NCI-H526 (cell line): ENCODE measurements at places on chromosomes 6 and 20.

- no peak for DNase-seq
These were observed 13.3 kb upstream of the PLCB1 start for GRCh38 chr20:8118760-8119159.

GRCh38 chr6:55182016-55182650 lies 7.8 kb downstream of the HCRTR2 start:
- no peak for DNase-seq

DNA sequence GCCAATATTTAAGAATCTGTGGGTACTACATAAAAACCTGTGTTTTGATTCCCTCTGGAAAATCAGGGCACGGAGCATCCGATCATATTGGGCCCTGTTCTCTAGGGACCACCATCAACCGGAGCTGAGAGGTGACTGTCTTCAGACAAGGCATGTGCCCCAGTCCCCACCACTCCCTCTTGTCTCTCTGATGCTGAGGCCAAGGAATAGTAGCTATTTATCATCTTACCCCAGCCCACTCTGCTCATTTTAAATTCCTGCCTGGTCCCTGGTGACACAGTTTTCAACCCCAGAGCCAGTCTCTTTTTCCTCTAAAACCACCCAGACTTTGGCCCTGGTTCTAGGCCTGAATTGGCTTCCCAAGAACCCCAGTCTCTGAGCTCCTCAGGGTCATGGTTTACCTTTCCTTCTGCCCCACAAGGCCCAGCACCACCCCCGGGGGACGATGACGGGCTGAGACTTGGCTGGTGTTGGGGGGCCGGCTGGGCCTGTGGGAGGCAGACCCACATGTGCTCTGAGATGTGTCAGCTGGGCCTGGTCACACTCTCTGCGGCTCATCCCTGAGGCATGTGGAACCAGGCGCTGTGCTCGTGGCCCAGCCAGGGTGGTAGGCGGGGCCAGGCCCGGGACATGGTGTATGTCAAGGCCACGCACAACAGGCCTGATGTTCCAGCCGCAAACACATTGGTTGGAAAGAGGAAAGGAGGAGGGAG lies 114.4 kb downstream of the CEBPB start:
- DNase-seq: no peak

DNA sequence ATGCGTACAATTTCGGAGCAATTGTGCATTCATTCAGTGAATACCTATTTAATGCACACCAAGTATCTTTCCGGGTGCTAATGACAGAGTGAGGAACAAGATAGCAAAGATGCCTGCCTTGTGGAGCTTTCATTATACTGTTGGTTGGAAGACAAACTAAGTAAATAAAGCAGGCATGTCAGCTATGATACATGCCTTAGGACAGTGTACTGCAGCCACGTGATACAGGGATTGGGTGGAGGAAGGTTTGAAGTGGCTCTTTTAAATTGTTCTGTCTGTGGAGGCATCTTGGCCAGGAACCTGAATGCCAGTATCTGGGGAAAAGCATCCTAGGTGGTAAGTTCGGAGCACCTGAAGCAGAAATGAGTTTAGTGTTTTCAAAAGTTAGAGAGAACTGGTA lies 3.0 kb upstream of the OTOR start:
- DNase-seq: no peak

DNA sequence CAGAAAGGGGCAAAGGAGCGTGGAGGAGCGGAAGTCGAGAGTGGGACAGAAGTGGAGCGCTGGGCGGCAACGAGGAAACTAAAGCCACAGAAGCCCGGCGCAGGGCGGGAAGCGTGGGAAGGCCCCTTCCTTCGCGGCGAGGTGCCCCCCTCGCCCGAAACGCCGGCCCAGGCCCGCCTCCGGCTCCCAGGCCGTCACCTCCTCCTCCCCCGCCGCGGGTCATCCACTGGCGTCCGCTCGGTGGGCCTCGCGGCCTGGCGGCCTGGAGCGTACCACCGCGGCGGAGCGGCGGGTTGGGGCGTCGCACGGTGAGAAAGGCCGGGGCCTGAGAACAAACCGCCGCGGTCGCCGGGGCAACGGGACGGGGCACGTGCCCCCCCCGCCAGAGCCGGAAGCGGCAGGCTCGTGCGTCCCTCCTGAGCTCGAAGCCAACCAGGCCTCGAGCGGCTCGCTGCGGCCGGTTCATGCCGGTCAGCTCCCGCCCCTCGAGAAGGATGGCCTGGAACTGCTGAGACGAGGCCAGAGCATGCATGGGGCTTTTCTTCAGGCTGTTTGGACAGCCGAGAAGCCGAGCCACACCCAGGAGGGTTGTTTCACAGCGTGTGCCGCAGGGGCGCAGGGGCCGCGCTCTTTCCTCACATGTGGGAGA lies at the start of gene TCP11:
Gene TCP11, minus strand, starts transcription at position 333 of the 649 bp plus-strand sequence. CDS start 469 bp downstream, outside the sequence.
- DNase-seq: no peak

GRCh38 chr6:105380634-105381033 lies 22.2 kb downstream of the PREP start:
- DNase-seq: no peak

GRCh38 chr20:37919389-37920040 lies 16.6 kb downstream of the VSTM2L start:
- DNase-seq: no peak

DNA sequence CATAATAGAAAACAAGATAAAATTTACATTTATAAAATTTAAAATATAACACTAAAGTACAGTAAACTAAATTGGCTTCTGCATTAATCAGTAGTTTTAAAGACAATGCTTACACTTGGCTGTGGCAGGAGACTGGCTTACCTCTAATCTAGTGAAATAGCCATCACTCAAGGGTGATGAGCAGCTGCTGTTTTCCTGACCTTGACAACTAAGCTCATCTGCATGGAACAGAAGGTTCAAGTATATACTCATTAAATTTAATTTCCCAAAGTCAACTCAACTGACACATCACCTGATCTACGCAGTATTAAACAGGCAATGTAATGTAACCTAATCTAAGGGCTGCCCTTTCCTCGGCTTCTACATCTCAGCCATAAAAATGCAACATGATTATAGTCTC lies 14.5 kb downstream of the TMX4 start:
- DNase-seq: no peak

GRCh38 chr6:10451828-10452509 lies 37.1 kb upstream of the TFAP2A start:
- no peak for DNase-seq

DNA sequence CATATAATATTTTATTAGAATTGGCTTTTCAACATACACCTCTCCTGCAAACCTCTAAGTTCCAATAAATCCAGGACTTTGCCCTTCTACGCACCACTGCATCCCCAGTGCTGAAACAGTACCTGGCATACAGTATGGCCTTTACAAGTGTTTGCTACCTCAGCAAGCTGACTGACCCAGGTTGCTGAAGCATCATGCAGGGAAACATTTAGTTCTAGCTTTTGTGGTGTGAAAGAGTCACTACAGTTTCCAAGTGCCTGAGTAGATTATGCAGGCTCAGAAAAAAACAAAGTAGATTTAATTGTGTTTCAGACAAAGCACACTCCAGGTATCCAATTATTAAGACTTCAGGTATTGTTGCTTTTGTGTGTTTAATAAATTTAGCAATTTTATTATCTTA lies 614.2 kb upstream of the NRSN1 start:
- peak; percentile 4 for DNase-seq

GRCh38 chr6:80251321-80251720 lies 144.8 kb downstream of the BCKDHB start:
- DNase-seq: no peak

- DNase-seq: no peak
These were observed 93.6 kb downstream of the PREX1 start for GRCh38 chr20:48734104-48734749.

GRCh38 chr6:139545206-139546105 lies 171.0 kb upstream of the CITED2 start:
- no peak for DNase-seq
